ENCODE measurements at places on chromosomes 1 and 21. TPM values are rescaled to one million over a fixed set of nuclear protein-coding genes. Genes with fewer than 3 reads are reported as not detected.

DNA sequence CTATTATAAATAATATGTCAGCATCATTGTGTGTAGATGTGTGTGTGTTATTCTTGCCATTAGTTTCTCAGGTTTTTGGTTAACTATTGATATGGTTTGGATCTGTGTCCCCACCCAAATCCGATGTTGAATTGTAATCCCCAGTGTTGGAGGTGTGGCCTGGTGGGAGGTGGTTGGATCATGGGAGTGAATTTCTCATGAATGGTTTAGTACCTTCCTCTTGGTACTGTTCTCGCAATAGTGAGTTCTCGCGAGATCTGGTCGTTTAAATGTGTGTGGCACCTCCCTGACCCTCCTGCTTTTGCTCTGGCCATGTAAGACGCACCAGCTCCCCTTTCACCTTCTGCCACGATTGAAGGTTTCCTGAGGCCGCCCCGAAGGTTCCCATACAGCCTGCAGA is 9.6 kb upstream of the POFUT2 start:
- DNase-seq = no peak
- no peaks in the 10 kb centered on the region for H3K27me3 ChIP-seq
- peaks cover 10% of the 10 kb centered on the region for H3K4me1 ChIP-seq
- H3K27ac ChIP-seq = no peak overlapping the region
- H3K36me3 ChIP-seq = no peaks in the 10 kb centered on the region
- no peak overlapping the region for H3K4me3 ChIP-seq

DNA sequence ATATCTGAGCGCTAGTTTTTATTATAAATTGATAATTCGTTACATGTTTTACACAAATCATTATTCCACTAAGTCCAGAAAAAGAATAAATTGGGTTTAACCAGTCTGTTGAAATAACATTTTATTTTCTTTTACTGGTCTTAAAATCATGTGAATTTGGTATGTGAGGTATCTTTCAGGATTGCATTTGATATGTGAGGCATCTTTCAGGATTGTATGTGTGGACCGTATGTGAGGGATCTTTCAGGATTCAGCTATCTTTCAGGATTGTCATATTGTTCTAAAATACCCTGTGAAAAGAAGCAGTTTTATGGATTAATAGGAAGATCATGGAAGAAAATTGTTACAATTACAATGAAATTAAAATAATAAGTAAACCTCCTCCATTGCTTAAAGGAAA is 42.9 kb downstream of the USP25 start:
- H3K4me1 ChIP-seq = no peaks in the 10 kb centered on the region
- DNase-seq = no peak
- no peak overlapping the region for H3K27ac ChIP-seq

Gene NR0B2
- total RNA-seq = 1.8 TPM

DNA sequence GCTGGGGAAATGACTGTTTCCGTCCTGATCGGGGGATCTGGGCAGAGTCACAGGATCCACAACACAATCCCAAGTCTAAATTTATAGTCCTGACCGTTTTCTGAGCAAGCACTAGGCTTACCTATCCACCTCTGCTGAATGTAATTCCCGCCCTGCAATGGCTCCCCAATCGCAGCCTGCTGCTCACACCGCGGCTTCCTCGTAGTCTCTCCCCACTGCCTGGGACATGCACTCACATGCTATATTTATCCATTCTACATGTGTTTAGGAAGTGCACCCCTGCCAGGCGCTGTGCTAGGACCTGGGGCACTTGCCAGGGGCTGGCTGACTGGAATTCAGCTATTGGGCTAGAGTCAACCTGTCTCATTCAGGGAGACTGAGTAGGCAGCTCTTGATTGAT is 246.6 kb upstream of the CSF3R start:
- no peaks in the 10 kb centered on the region for H3K4me1 ChIP-seq
- DNase-seq = no peak
- H3K36me3 ChIP-seq = no peaks in the 10 kb centered on the region
- no peak overlapping the region for H3K27ac ChIP-seq

- H3K4me1 ChIP-seq = no peaks in the 10 kb centered on the region
- no peak overlapping the region for H3K4me3 ChIP-seq
- H3K27ac ChIP-seq = peak overlapping the region; percentile 88
- no peaks in the 10 kb centered on the region for H3K27me3 ChIP-seq
- DNase-seq = peak; percentile 46
Observed at GRCh38 chr1:192805832-192806323, 3.0 kb upstream of the RGS2 start.

GRCh38 chr1:151570819-151571218 is 30.7 kb downstream of the TUFT1 start:
- no peak for DNase-seq
- H3K4me3 ChIP-seq = no peak overlapping the region
- peaks cover 7% of the 10 kb centered on the region for H3K4me1 ChIP-seq

Measured in colonic mucosa (tissue), 4 donors.